ENCODE measurements at places on chromosomes 2 and 18.
A peak's percentile ranks its signal among the peaks of the same experiment; 100 is the strongest.

DNA sequence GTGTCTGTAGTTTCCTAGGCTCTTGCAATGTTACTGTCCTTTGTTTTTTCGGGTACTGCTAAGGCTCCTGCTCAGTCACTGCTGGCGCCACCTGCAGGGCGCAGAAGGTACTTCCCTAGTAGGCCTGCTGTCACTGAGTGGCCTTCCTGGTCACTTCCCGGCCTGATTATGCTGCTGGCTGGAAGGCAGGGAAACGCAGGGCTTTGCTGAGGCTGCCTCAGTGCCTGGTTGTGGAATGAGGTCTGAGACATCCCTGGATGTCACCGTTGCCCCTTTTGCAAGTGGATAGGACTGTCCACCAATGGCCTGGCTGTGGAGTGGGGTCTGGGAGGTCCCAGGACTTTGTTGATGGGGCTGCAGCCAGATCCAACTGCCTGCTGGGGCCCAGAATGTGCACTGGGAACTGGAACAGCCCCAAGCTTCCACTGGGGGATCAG, 13.1 kb downstream of the DAW1 start:
- peak; percentile 70 for DNase-seq

DNA sequence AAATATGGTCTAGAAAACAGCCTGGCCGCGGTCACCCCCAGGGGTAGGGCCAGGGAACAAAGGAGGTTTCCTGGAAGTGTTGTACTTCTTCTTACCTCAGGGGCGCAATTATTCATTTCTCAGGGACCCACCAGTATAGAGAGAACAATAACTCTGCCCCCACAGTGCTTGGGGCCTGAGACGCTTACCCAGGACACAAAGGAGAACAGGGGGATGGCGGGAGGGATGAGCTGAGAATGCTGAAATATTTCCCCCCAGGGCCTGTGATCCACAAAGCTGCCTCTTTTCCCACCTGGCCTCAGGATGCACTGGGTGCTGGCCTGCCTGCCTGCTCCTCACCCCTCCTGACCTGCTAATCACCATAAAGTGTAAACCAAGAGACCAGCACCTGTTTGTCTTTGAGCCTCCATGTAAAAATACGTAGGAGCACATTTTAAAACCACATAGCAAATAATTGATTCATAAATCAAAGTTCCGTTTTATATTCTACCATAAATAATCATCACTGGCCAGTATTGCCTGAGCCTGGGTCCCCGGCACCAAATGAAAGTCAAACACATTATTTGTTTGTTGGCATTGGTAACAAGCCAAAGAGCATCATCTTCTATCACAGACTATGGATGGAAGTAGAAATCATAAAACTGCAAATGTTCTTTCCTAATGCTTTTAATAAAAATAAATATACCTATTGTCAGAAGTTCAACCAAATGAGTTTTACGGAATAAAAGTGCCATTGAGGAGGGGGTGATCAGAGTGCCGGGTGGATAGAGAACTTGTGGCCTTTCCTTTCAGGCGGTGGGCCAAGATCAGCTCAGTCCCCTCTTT, 67.3 kb upstream of the RMDN2 start:
- peak; percentile 42 for DNase-seq

DNA sequence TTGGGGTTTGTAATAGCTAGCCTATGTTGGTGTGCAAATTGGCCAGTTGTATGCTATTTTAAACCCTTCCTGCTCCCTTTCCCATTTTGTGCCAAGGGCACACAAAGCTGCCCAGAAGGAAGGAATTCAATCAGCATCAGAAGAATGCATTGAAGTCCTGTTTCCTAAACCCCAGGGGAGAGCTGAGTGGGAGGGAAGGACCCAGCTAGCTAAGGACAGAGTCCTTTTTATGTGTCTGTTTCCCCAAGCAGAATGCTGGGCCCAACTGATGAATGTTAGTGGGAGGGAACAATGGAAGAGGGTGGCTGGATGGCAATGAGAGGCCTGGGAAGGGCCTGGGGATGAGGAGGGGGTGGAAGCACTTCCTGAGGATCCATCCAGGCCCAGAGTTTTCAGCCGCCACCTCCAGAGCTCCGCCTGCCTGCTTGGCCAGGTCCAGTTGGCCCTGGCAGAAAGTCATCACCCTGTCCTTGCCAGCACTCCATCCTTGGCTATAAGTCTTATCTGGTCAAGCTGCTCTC, 32.7 kb downstream of the MEX3C start:
- peak; percentile 42 for DNase-seq

GRCh38 chr2:43317680-43318079, 91.3 kb upstream of the ZFP36L2 start:
- no peak for DNase-seq

DNA sequence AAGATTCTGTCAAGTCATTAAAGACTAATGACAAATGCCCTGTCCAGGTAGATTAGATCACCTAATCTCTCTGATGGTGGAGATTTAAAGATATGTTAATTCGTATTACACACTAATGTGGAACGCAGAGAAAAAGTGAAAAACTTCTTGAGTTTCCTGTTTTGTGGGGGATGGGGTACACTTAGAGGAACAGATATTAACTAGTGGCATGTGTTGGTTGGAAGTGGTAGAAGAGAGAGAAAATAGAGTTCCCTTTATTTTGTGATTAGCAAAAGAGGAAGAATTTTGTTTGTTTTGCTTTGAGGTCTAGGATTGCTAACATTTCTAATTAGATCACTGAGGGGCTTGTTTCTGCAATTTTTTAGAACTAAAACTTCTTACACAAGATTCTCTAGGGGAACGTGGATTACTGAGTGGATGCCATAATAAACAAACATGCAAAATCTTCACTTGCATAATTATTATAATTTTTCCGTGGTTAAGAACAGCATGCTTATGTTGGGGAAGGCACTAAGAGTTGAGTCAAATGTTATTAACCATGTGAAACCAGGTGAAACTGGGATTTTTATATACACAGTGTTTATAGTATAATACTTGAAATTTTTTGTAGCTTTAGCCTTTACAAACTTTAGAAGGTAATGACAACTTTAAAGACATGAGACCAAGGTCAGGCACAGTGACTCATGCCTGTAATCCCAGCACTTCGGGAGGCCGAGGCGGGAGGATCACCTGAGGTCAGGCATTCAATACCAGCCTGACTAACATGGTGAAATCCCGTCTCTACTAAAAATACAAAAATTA, 97.4 kb upstream of the STK17B start:
- no peak for DNase-seq

- no peak for DNase-seq
Observed at GRCh38 chr2:70475266-70475665, 78.4 kb downstream of the TGFA start.

DNA sequence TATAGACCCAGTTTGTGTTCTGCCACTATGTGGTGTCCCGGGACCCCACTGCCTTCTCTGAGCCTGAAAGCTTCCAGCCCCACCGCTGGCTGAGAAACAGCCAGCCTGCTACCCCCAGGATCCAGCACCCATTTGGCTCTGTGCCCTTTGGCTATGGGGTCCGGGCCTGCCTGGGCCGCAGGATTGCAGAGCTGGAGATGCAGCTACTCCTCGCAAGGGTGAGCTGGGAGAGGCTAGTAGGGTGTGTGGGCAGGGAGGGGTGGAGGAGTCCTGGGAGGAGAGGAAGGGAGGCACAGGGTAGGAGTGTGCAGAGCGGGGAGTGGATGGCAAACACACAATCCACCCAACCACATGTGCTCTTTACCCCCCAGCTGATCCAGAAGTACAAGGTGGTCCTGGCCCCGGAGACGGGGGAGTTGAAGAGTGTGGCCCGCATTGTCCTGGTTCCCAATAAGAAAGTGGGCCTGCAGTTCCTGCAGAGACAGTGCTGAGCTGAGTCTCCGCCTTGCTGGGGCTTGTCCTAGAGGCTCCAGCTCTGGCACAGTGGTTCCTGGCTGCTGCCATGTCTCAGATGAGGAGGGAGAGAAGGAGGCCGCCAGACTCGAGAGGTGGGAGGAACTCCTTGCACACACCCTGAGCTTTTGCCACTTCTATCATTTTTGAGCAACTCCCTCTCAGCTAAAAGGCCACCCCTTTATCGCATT, 16.9 kb downstream of the PRKAG3 start:
- DNase-seq: no peak

Measured in AG10803 (cell line).